ENCODE measurements at places on chromosomes 3 and 15. TPM values are rescaled to one million over a fixed set of nuclear protein-coding genes. Genes with fewer than 3 reads are reported as not detected.

The GP9 gene
- 4.2 TPM for total RNA-seq

DNA sequence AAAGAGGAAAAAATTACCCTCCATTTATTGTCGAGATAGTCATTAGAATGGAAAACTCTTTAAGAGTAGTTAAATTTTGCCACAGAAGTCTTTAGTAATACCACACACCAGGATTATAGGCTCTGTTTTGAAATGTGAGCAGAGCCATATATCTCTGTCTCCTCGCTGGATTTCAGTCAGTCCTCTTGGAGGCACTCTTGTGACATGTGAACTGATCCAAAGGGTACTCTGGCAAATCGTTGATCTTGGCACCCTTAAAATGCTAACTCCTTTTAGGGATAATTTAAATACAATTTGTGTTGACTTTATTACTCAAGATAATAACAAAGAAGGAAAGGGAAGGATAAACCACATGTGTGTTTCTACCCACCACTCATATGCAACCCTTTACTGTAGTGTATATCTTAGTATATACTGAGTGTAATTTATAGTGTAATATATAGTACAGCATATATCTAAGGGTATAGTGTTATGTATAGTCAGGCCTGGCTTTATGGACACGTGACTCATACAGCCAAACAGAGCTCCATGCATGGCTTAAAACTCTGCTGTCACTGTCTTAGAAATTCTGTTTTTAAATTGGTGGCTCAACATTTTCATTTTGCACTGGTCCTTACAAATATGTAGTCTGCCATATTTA lies 12.3 kb upstream of the KPNA4 start:
- H3K27me3 ChIP-seq: no peaks in the 10 kb centered on the region
- H3K27ac ChIP-seq: no peak overlapping the region
- DNase-seq: no peak
- H3K4me3 ChIP-seq: no peak overlapping the region
- H3K4me1 ChIP-seq: no peaks in the 10 kb centered on the region

DNA sequence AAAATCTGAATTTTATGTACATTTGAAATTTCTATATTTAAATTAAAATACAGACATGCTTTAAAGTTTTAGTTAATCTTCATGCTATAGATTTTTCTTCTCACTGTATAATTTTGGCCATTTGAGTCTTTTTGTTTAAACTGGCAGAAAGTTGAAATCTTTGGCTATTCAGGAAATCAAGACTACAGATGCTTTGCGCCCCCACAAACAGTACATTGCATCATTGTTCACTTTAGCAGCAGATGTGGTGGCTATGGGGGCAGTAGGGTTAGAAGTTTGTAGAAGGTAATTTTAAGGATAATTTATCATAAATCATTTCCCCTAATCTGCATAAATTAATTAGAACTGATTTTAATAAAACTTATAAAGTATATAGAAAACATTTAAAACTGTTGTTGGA lies 20.9 kb downstream of the SPPL2A start:
- H3K27me3 ChIP-seq: no peaks in the 10 kb centered on the region
- DNase-seq: no peak
- H3K4me3 ChIP-seq: no peak overlapping the region
- H3K36me3 ChIP-seq: peaks cover 27% of the 10 kb centered on the region

DNA sequence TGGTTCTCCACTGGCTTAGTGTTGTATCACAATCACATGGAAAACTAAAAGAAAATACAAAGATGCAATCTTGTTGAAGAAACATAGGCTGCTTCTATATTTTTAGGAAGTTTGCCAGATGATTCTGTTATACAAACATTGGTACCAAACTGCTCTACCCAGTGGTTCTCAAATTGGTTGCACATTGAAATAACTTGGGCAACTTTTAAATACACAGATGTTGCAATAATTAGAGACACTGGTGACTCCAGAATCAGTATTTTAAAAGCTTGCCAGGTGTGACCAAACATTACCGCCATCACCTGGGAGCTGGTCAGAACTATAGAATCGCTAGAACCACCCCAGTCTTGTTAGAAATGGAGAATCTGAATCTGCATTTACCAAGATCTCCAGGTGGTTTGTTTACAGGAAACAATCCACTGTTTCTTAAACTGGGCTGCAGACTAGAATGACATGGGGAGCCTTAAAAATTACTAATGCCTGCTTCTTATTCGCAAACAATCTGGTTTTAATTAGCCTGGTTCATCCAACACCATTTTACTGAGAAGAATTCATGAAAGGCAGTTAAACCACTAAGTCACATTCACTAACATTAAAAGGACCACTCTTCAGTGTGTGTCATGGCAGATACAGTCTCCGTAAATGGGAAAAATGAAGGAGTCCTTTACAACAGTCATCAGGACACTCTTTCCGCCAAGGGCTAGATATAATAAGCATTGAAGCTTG lies 76.5 kb downstream of the ACAP2 start:
- DNase-seq: no peak
- no peak overlapping the region for H3K27ac ChIP-seq
- H3K4me1 ChIP-seq: no peaks in the 10 kb centered on the region
- H3K36me3 ChIP-seq: no peaks in the 10 kb centered on the region
- no peaks in the 10 kb centered on the region for H3K27me3 ChIP-seq

The GHSR gene
- total RNA-seq: not detected

The TTC23 gene
- total RNA-seq: 11.0 TPM

DNA sequence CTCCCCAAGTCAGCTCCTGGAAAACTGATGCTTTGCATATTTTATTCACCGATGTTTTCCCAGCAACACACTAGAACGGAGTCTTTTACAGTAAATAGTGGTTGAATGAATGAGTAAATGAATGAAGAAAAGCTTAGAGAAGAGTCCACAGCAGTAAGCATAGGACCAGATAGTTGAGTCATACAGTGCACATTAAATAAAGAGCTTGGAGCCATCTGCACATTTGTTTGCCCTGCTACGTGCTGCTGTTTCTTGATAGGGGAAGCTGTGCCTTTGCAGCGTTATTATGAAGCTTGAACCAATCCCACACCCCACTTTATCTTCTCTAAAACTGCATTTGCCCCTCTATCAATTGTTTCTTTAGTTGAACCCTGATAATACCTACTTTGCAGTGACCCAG lies 1.2 kb downstream of the FAM98B start:
- H3K27me3 ChIP-seq: no peaks in the 10 kb centered on the region
- H3K27ac ChIP-seq: peak overlapping the region; percentile 87
- peaks cover 22% of the 10 kb centered on the region for H3K4me1 ChIP-seq

GRCh38 chr15:98442901-98443300 lies 205.4 kb upstream of the IGF1R start:
- no peaks in the 10 kb centered on the region for H3K4me1 ChIP-seq
- H3K27ac ChIP-seq: no peak overlapping the region
- H3K4me3 ChIP-seq: no peak overlapping the region
- peaks cover 7% of the 10 kb centered on the region for H3K27me3 ChIP-seq
- no peaks in the 10 kb centered on the region for H3K36me3 ChIP-seq
